ENCODE measurements at places on chromosomes 1 and 21.

GRCh38 chr21:42630626-42631025, 22.8 kb upstream of the PDE9A start:
- DNase-seq = no peak

DNA sequence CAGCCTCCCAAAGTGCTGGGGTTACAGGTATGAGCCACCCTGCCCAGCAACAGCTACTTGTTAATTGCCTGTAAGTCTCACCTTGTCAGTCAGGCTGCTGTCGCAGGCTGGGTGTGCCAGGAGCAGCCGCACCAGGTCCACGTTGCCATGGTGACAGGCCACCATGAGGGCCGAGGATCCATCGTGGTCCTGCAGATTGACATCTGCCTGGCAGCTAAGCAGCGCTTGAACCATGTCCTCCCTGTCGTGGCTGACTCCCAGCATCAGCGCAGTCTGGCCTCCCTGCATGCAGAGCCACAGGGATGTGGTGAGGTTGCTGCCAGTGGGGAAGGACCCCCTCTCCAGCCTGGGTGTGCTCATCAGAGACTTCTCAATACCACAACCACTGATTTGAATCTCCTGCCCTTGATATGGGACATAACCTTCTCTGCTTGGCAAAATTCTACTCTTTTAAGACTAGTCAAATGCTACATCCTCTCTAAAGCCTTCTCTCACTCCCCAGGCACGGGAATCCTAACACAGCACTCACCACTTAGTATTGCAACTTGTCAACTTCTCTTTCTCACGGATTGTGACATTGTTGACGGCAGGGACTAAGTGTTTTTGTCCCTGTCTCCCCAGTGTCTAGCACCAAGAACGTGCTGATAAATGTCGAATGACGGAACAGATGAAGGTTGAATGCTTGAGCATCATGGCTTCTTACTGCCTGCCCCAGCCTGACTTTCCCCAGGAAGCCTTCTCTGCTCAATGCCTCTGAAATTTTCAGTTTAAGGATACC, 52.9 kb downstream of the L1TD1 start:
- no peak for DNase-seq

DNA sequence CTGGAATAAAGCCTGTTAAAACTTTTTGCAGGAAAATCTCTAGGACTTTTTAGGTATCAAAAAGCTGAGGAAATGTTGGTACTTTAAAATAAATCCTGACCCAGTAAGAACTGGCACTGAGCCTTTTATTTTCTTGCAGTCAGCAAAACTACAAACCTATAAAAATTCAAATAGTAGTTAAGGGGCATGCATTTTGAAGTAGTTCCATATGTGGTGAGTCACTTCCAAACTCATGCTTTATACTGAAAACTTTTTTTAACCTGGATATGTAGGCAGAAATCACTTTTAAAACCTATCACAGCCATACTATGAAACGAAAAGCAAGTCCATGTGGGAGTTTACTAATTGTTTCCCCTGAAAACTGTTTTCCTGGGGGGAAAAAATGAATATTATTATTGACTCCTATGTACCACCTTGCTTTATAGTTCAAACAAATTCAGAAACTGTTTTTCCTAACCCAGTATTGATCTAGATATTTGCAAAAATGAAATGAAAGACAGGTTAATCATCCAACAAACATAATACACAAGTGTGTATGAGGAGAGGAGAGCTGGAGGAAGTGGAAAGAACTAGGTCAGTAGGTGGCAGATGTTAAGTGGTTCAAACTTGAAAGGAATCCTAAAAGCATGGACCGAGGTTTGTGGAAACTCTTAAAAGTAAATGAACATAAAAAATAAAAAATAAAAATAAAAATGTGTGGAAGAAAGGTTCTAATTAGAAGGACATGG, 30.5 kb downstream of the NRIP1 start:
- no peak for DNase-seq

DNA sequence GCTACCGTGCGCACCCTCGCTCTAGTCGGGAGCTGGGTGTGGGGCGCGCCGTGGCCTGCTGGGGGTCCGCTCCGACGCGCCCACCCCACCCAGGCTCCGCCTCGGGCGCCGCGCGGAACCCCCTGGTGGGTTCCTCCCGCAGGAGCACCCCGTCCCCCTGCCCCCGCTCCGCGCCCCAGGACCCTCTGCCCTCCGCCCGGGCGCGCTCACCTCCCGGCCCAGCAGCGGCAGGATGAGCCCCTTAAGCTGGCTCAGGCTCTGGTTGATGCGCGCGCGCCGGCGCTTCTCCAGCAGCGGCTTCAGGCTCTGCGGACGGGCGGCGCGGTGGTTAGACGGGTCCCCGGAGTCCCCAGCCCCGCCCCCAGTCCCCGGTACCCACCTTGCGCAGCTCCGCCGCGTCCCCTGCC, 319 bp downstream of the HES2 start:
- no peak for DNase-seq

DNA sequence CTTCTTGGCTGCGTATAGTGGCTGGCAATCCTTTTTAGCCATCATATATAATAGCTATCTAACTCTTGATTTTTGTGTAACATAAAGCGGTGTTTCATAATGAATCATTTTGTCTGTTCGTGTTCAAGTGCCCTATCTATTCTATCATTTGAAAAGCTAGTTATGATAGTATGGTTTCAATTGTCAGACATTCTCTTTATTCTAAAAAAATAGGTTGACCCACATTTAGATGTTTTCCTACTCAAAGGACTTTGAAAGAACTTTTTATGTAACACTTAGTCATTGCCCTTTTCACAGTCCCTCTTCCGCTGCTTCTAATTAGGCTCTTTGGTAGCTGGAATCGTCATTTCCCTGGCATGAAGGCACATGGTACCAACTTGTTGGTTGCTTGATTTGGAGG, 272.2 kb upstream of the B3GALT2 start:
- no peak for DNase-seq

DNA sequence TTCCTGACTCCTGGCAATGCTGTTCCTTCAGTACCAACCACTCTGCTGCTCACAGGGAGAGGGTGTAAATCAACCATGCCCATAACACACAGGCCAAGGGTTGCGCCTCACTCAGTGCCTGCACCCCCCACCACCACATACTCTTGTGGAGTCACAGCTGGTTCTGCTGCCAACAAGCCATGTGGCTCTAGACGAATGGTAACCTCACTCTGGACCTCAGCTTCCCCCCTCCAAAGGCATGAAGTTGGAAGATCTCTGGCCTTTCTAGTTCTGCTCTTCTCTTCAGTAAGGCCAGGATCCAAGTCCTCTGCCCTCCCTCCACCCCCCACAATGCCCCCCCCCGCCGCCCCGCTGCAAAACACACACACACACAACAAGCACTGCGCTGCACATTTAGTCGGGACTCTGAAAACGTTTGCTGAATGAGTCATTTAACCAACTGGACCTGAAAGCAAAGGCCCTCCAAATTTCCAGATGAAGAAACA, 1.7 kb upstream of the GLIS1 start:
- no peak for DNase-seq

DNA sequence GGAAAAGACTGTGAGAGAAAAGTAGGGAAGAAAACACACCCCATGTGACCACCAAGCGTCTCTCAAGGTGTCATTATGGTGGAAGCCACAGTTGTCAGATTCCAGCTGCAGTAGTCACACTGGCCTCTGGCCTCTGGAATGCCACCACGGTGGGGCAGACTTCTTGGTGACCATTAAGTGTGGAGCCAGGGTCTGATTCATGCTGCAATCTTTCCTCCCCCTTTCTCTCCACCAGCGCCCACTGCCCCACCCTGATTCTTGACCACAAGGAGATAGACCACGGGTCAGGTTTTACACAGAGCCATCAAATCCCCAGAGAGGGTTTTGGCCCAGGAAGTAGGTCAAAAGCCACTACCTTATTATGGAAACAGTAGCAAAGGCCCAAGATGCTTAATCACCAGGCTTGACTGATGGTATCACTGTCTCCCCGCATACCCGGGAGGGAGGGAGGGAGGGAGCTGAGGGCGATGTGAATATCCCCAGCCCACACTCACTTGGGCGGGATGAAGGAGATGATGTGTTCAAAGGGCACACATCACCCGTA, 52.7 kb upstream of the GRHL3 start:
- no peak for DNase-seq

GRCh38 chr1:58576727-58577653, at the start of gene TACSTD2:
TSS of gene TACSTD2 (minus strand) at chr1:58577252. CDS start at chr1:58577156, 96 bp downstream.
- DNase-seq = no peak

GRCh38 chr1:167456524-167456923, 61.8 kb downstream of the CD247 start:
- DNase-seq = no peak

DNA sequence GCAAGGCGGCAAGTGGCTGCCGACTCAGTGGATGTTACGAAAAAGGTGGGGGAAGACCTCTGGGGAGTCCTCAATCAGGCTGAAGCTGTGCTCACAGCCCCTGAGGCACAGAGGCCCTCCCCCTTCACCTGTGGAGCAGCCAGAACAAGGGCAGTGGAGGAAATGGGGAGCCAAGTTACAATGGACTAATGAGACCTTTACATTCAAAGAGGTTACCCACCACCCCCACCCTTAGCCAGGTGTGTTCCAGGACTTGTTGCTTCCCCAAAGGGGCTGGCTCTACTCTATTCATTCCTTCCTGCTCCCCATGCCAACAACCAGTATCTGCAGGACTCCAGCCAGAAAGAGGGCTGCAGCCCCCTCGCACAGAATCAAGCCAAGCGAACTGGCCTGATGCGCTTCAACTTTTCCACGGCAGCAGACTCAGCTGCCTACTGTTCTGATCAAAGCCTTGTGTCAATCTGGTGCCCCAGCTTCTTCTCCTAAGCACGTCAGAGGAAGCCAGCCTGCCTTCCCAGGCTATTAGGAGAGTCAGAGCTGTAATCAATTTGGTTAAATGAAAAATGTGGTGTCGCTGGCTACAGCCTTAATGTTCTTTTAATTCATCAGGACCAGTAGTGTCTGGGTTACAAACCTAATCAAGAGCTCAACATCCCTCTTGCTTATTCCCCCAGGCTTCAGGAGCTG, 1.8 kb upstream of the SYT2 start:
- no peak for DNase-seq

GRCh38 chr1:101128211-101128727, 102.7 kb upstream of the DPH5 start:
- DNase-seq = peak; percentile 20

- no peak for DNase-seq
Observed at GRCh38 chr1:82007804-82008203, 207.1 kb downstream of the ADGRL2 start.

GRCh38 chr1:107267489-107267888, 126.7 kb downstream of the NTNG1 start:
- no peak for DNase-seq

- DNase-seq = no peak
Observed at GRCh38 chr1:200962631-200963030, 60.9 kb downstream of the KIF21B start.

GRCh38 chr1:41588334-41588875, 103.9 kb upstream of the EDN2 start:
- no peak for DNase-seq

DNA sequence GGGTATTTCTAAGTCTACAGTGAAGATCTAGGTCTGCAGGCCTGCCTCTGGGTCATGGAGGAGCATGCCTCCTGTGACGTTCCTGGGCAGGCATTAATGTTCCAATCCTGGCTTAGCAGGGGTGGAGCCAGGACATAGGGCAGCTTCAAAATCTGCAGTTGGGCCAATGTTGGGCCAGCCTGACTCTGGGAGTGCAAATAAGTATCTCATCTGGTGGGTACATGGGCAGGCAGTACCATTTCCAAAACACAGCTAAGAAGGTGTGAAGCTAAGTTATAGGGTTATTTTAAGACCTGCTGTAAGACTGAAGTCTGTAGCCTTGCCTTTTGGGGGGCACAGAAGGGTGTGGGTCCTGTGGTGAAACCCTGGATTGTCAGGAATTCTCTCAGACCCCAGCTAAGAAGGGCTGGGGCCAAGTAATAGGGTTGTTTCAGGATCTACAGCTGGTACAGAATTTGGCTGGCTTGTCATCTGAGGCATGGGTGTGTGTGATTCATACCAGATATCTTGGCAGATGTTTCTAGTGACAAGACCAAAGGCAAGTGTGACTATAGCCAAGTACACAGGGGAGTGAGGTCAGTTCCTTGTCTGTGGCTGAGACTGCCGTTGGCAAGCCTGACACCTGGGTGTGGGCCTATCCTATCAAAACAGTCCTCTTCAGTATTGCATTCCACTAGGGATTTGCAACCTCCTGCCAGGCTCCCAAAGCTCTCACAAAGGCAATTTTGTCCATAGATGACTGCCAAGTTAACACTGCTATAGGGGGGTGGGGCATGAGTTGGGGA, 468.7 kb upstream of the B3GALT2 start:
- no peak for DNase-seq

DNA sequence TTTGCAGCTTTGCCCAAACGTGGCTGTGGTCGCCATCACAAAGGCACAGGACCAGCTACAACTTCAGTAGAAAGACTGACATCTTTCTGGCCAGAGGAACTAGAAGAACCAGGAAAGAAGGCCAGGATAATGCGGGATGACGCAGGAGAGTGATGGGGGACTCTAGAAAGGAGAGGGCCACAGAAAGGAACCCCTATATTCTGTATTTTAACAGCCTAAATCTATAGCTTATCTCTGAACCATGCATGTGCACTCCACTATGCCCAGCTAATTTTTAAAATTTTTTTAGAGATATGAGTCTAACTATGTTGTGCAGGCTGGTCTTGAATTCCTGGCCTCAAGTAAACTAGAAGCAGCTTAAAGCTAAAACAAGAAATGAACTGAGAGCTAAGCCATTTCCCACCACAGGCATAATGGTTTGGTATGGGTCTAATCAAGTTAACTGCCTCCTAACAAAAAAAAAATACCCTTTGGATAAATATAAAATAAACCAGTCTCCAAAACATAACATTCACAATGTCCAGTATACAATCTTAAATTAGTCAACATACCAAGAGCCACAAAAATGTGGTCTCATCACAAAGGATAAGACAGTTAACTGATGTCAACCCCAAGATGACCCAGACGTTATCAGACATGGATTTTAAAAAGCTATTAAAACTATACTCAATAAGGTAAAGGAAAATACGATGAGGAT, 18.0 kb downstream of the LTN1 start:
- DNase-seq = no peak

- no peak for DNase-seq
Observed at GRCh38 chr21:15667819-15668218, 62.0 kb upstream of the USP25 start.

- DNase-seq = no peak
Observed at GRCh38 chr1:20166051-20166450, 19.8 kb upstream of the UBXN10 start.

GRCh38 chr1:46549697-46550681, 1.5 kb downstream of the KNCN start:
- peak; percentile 41 for DNase-seq
